Calu3 (cell line): ENCODE measurements at places on chromosomes 1 and 21.

- no peak for DNase-seq
Measured at GRCh38 chr1:219161371-219161770, 12.3 kb upstream of the LYPLAL1 start.

DNA sequence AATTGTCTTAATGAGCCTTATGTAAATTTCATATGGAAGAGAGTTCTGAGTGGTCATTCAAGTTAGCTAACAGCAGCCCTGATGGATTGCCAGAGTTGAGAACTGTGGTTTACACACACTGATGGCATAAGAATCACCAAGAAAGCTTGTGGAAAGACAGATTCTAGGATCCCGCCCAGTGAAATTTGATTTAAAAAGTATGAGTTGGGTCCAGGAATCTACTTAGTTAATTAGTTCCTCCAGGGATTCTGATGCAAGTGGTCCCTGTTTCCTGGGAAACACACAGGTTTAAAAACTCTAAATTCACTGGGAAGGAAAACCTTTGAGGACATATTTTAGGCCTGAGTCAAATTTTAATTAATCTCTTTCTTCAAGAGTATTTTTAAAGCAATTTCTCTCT lies 144.3 kb downstream of the NTPCR start:
- DNase-seq: no peak

DNA sequence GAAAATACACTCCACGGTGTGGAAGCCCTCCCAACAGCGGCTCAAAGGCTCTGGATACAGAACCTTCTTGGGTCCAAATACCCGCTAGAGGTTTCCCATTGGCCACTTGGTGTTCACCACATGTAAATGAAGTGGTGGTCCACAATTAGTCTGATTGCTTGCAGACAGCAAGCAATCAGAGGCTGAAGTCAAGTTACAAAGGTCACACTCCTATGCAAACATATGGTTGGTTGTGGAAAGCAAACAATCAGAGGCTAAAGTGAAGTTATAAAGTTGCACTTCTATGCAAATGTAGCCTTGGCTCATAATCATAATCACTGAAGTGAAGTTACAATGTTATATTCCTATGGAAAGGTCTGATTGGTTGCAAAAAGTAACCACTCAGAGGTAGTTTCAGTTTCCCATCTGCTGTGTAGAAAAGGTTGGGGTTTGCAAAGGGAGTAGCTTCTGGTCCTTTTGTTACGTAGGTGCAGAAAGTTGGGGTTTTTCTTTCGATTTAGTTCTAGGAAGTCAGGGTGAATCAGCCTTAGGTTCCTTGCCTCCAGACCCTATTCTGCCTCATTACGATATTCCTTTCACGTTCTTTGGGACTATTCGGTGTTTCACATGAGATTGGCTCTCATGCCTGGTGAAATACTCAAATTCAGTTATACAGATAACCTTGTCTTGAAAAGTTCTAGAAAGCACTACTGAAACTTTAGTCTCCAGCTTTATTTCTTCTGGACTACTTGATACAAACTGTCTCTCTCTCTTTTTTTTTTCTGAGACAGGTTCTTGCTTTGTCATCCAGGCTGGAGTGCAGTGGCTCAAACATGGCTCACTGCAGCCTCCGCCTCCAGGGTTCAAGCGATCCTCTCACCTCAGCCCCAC lies 36.7 kb upstream of the MTF2 start:
- no peak for DNase-seq

GRCh38 chr1:89047734-89048133 lies 17.3 kb downstream of the GBP1 start:
- no peak for DNase-seq

DNA sequence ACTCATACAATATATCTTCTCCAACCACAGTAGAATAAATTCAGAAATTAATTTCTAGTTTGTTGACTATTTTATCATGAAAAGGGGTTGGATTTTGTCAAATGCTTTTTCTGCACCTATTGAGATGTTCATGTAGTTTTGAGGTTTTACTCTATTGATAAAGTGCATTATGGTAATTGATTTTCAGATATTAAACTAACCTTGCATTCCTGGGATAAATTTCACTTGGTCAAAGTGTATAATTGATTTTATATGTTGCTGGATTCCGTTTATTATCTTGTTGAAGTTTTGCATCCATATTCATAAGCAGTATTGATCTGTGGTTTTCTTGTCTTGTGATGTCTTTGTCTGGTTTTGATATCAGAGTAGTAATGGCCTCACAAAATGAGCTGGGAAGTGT lies 34.4 kb upstream of the HYI start:
- DNase-seq: no peak

- no peak for DNase-seq
Measured at GRCh38 chr1:16981269-16981849, 939 bp upstream of the MFAP2 start.

- no peak for DNase-seq
Measured at GRCh38 chr1:214018386-214019268, 30.9 kb downstream of the PROX1 start.

DNA sequence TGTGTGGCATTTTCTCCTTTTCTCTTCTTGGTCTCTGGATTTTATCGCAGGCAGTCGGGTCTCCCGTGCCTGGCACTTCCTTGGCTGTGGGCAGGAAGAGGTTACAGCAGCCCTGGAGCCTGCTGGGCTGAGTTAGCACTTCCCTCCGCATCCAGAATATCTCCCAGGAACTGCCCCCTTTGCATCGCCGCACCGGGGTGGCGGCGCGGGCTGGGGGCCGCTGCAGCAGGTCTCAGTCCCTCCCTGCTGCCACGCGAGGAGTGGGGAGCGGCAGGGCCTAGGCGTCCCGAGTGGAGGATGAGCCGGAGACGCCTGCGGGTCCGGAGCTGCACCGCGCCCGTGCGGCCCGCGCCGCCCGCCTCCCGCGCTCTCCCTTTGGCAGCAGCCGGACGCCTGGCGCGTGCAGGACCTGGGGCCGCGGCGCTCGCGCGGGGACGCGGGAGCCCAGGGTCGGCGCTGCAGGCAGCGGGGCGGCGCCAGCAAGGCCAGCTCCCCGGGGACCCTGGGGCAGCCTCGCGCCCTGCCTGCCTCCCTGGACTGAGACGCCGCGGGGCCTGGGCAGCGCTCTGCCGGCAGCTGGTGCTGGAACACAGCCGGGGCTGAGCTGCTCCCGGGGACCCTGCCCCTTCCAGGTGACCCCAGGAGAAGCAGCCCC lies 192.8 kb downstream of the PRDM2 start:
- no peak for DNase-seq

DNA sequence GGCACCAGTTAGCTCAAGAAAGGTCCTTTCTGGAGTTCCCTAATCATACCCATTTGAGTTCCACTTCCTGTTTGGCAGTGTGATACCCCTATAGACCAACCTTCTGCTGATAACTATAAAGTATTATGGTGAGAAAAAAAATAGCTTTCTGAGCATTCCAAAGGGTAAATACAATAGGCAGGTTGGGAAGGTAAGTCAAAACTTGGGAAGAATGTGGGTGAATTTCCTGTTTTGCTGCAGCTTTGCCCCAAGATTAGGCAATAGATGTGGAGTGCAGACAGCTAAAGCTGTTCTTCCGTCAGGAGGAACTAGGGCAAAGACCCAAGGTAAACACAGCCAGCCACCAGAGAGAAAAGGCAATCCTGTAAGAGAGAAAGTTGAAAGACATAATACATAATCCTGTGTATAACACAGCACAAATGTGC lies 49.9 kb upstream of the GUCA2A start:
- peak; percentile 54 for DNase-seq

DNA sequence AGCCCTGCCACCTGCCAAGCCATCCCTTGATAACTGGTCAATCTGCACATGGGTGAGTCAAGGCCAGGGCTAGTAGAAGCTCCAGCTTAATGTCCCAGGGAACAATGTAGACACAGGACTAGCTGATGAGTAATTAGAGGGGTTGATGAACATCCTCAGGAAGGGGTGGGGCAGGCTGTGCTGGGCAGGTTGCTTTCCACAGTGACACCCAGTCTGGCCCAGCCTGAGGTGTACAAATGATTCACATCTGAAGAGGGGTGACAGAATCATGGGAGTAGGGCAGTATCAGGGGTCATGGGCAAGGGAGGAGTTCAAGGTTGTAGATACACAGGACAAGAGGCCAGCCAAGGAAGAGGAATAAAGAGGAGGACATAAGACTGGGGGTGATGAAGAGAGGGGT lies 4.3 kb downstream of the LPAR3 start:
- no peak for DNase-seq

GRCh38 chr1:235270625-235271024 lies 57.4 kb downstream of the ARID4B start:
- no peak for DNase-seq

- no peak for DNase-seq
Measured at GRCh38 chr1:78836726-78837125, 169.8 kb downstream of the ADGRL4 start.

GRCh38 chr1:232765542-232765941 lies 39.7 kb upstream of the MAP10 start:
- DNase-seq: no peak

- no peak for DNase-seq
Measured at GRCh38 chr21:16592381-16592780, 862.6 kb downstream of the USP25 start.

DNA sequence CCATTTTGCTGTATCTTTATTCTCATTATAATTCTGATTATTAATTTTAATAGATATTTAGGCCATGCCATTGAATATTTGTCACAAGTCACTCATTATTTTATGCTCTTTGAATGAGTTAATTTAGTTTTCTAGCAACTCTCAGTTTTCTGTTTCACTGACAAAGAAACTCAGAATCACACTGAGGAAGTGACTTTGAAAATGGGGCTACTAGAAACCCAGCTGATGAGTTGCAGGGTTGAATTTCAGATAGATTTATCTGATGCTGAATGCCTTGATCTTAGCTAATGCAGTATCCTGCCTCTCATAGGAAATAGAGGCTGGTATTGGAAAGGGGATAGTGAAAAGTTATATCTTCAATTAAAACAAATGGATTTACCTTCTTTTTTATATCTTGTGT lies 67.4 kb upstream of the PLA2G4A start:
- no peak for DNase-seq

GRCh38 chr1:243325305-243325890 lies 69.6 kb downstream of the SDCCAG8 start:
- DNase-seq: peak; percentile 43

DNA sequence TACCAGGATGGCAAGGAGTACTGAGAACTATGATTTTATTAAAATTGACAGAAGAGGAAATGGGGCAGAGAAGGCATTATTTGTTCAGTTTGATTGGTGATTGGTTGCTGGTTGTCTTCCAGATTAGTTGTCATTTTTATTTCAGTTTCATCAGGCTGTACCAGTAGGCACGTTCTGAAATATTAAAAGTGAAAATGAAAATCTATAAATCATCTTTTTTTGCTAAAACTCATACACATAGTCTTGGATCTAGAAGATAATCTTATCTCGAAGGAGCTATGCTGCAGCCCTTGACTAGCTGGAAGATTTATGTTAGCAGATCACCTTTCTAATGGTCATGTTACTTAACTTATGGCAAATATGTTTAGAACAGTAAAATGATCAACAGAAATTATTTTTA lies 29.0 kb downstream of the NEK7 start:
- DNase-seq: no peak

GRCh38 chr1:93804412-93804811 lies 74.6 kb downstream of the DNTTIP2 start:
- no peak for DNase-seq

GRCh38 chr1:248853663-248854375 lies 5.1 kb downstream of the ZNF692 start:
- no peak for DNase-seq

DNA sequence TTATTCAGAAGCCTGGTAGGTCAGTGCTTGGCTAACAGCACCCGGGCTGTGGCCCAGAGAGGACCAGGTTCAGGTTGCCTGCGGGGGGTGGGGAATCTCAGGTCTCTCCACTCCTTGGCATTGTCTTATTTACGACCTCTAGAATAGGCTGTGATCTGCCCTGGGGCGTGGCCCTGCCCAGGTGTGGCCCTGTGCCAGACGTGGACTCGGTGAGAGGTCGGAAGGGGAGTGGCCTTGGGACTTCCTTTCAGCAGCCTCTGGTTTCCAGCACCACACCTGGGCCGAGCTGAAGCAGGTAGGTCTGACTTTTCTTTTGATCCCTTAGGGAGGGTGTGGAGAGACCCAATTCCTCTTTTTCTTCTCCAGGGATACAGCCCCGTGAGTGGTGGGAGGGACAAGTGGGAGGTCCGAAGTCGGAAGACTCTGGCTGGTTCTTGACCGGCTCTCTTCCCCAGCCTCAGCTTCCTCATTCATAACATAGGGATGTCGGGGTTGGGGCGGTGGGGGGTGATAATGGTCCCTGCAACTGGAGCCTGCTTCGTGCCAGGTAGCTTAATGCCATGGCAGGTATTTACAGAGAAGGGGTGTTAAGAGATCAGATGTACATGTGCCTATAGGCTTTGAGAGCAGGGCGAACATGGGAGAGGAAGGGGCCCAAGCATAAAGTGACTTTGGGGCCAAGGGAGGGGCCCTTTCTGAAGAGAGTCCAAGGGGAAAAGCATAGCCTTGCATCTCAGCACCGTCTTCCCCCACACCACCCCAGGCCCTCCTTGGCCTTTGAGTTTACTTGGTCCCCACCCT lies 16.5 kb downstream of the ACOT11 start:
- peak; percentile 90 for DNase-seq

DNA sequence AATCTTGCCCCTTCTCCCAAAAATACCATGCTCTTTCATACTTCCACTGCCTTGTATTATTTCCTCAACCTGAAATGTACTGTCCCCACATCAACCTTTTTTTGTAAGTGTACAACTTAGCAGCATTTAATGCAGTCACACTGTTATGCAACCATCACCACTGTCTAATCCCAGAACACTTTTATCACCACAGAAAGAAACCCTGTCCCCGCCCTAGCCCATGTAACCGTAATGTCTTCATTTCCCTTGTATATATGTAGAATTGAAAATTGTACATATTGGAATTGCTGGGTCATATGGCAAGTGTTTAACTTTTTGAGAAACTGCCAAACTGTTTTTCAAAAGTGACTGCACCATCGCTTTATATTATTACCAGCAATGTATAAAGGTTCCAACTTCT lies 37.4 kb downstream of the PTP4A2 start:
- DNase-seq: no peak

DNA sequence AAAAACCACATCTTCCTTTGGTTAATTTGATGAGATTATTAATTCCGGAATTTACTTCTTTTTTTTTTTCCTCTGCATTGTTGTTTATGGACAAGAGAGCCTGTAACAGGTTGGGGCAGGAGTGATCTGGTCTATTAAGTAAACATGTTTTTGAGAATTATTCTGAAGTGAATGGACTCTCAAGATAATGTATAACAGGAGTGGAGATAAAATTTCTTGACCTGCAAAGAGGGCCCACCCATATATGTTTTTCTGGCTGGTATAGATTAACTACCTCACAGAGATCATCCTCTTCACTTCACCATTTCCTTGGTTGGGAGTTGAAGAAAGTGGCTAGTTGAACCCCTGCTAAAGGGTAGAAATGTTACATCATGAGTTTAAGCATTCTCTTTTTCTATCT lies 10.7 kb downstream of the DDI2 start:
- no peak for DNase-seq
